SK-N-DZ (cell line): ENCODE measurements at places on chromosomes 5 and 9.

DNA sequence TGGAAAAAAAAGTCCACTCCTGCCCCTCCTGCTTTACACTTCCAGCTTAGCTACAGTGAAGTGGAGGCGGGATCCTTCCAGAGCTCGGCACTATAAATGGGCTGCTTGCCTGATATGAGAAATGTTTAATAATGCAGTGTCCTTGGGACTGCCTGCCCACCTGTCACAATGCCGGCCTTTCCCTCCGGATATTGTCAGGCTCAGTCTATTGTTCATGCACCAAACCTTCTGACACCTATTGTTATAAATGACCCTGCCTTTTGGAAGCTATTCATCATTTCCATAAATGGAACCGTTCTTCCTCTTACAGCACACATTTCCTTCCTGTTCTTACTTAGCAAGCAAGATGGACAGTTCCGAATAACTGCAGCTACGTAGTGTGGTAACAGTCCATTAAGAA lies 146.3 kb downstream of the DMAC1 start:
- no peak for DNase-seq

GRCh38 chr5:162685302-162685701 lies 617.7 kb downstream of the GABRG2 start:
- DNase-seq: no peak

DNA sequence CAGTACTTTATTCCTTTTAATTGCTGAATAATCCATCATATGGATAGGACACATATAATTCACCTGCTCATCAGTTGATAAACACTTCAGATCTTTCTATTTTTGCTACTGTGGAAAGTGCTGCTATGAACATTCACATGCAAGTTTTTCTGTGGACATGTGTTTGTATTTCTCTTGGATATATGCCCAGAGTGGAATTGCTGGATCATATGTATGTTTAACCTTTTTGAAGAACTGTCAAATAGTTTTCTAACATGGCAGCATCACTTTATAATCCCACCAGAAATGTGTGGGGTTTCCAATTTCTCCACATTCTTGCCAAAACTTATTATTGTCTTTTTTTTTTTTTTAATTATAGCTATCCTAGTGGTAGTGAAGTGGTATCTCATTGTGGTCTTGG lies 15.1 kb downstream of the CARTPT start:
- no peak for DNase-seq

DNA sequence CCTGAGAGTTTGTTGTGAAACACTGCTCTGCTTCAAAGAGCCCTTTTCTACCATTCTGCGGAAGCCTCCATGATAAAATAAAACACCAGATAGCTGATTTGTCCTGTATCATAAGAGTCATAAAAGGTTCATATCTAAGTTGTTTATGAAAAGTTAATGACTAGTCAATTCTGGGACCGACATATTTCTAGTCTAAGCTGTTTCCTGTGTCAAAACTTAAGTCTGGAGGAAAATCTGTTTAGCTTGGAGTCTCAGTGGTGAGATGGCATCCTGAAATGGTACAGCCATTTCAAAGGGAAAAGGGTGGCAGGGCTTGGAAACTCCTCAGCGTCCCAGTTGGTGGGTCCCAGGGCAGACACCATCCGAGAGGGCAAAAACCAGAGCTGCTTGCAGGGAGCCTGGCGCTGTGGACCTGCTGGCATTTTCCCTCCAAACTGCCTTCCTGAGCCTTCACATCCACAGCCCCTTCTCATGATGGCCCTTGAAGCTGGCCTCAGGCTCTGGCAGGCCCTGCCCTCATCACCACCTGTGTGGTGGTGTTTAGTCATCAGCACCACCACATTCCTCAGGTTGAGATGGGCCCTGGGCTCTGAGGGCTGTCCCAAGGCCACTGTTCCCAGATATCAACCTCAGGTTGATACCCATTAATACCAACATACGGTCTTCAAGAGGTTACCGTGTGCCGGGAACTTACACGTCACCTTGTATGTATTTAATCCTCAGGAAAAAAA lies 184.0 kb downstream of the HSPA4 start:
- DNase-seq: no peak

DNA sequence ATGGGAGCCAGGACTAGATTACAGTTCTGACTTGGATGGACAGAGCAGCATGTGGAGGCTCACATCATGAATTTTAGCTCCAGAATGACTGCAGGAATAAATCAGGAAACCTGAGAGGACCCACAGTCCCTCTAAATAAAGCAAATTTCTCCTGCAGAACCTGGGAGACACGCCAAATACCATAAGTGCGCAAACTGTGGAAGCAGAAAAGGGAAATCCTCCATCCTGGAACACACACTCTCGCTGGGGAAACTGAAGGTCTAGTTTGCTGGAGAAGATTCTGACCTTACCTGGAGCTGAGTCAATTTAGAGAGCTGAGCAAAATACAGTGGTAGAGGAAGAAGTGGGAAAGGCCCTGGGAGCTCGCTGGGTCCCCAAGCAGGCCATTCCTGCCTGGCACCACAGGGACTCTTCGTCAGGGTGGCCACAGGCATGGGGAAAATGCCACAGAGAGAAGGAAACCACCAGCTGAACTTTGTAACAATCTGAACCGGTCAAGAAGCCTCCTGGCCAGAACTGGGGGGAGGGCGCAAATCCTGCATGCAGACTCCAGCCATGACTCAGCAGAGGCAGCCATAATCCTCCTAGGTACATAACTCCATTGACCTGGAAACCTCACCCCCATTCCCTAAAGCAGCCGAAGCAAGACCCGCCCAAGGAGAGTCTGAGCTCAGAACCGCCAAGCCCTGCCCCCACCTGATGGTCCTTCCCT lies 390.9 kb downstream of the LRRC70 start:
- no peak for DNase-seq
